Upper lobe of left lung (tissue), 6 donors: ENCODE measurements at places on chromosomes 16 and 17.

GRCh38 chr16:11405331-11406176, 60.3 kb downstream of the RMI2 start:
- no peak for DNase-seq
- H3K27ac ChIP-seq = no peak overlapping the region
- no peaks in the 10 kb centered on the region for H3K27me3 ChIP-seq
- H3K36me3 ChIP-seq = no peaks in the 10 kb centered on the region

GRCh38 chr16:89723279-89724250, 2.2 kb downstream of the ZNF276 start:
- DNase-seq = peak; percentile 79
- peaks cover 49% of the 10 kb centered on the region for H3K36me3 ChIP-seq
- H3K4me3 ChIP-seq = peak overlapping the region; percentile 96
- H3K27me3 ChIP-seq = peaks cover 8% of the 10 kb centered on the region
- H3K27ac ChIP-seq = peak overlapping the region; percentile 97

GRCh38 chr16:79792664-79793351, 192.3 kb upstream of the MAF start:
- no peak overlapping the region for H3K4me3 ChIP-seq
- no peaks in the 10 kb centered on the region for H3K36me3 ChIP-seq
- H3K4me1 ChIP-seq = no peaks in the 10 kb centered on the region
- DNase-seq = no peak

DNA sequence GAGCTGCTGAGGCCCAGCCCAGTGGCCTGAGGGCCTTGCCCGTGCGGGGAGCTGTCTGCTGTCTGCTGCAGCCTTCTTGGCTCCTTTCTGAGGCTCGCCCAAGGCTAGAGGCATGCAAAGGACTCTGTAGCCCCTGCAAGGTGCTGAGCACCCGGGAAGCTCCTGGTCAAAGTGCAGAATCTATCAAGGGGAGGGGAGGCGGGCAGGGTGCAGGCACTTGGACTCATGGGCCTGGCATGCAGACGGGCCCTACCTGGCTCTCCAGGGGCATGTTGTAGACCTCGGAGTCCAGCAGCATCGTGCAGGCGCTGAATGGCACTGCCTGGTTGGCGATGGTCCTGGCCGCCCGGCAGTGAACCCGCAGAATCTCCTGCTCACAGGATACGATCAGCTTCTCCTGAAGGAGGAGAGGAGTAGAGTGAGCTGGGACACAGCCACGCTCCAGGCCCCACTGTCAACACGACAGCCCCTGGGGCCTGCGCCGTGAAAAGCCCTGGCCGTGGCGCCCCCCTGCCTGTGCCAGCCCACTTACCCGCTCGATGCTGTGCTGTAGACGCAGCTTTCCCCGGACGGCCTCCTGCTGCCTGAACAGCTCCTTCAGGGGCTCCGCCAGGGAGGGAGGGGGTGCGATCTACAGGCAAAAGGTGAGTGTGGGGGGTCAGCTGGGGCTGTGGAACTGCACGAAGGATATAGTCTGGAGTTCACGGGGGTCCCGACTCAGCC, 57.2 kb downstream of the ZNF778 start:
- no peak for DNase-seq
- H3K4me3 ChIP-seq = no peak overlapping the region
- peaks cover 24% of the 10 kb centered on the region for H3K36me3 ChIP-seq
- H3K27ac ChIP-seq = no peak overlapping the region
- H3K27me3 ChIP-seq = no peaks in the 10 kb centered on the region

GRCh38 chr16:53087101-53087500, 32.3 kb downstream of the CHD9 start:
- no peaks in the 10 kb centered on the region for H3K27me3 ChIP-seq
- peak; percentile 59 for DNase-seq
- no peaks in the 10 kb centered on the region for H3K36me3 ChIP-seq
- no peak overlapping the region for H3K4me3 ChIP-seq

GRCh38 chr16:48613061-48613957, 3.3 kb upstream of the N4BP1 start:
- H3K27me3 ChIP-seq = no peaks in the 10 kb centered on the region
- H3K4me3 ChIP-seq = no peak overlapping the region
- no peak for DNase-seq
- H3K4me1 ChIP-seq = peaks cover 47% of the 10 kb centered on the region
- H3K27ac ChIP-seq = peak overlapping the region; percentile 88

DNA sequence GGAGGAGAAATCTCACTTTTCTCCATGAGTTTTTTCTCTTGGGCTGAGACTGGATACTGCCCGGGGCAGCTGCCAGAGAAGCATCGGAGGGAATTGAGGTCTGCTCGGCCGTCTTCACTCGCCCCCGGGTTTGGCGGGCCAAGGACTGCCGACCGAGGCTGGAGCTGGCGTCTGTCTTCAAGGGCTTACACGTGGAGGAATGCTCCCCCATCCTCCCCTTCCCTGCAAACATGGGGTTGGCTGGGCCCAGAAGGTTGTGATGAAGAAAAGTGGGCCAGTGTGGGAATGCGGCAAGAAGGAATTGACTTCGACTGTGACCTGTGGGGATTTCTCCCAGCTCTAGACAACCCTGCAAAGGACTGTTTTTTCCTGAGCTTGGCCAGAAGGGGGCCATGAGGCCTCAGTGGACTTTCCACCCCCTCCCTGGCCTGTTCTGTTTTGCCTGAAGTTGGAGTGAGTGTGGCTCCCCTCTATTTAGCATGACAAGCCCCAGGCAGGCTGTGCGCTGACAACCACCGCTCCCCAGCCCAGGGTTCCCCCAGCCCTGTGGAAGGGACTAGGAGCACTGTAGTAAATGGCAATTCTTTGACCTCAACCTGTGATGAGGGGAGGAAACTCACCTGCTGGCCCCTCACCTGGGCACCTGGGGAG, 19.1 kb downstream of the NGFR start:
- peak overlapping the region; percentile 78 for H3K27ac ChIP-seq
- H3K27me3 ChIP-seq = no peaks in the 10 kb centered on the region
- DNase-seq = peak; percentile 75
- H3K4me1 ChIP-seq = peaks cover 17% of the 10 kb centered on the region
- H3K4me3 ChIP-seq = no peak overlapping the region

- H3K4me1 ChIP-seq = no peaks in the 10 kb centered on the region
- H3K27me3 ChIP-seq = no peaks in the 10 kb centered on the region
Measured at GRCh38 chr17:80698297-80698696, 153.7 kb downstream of the RPTOR start.

DNA sequence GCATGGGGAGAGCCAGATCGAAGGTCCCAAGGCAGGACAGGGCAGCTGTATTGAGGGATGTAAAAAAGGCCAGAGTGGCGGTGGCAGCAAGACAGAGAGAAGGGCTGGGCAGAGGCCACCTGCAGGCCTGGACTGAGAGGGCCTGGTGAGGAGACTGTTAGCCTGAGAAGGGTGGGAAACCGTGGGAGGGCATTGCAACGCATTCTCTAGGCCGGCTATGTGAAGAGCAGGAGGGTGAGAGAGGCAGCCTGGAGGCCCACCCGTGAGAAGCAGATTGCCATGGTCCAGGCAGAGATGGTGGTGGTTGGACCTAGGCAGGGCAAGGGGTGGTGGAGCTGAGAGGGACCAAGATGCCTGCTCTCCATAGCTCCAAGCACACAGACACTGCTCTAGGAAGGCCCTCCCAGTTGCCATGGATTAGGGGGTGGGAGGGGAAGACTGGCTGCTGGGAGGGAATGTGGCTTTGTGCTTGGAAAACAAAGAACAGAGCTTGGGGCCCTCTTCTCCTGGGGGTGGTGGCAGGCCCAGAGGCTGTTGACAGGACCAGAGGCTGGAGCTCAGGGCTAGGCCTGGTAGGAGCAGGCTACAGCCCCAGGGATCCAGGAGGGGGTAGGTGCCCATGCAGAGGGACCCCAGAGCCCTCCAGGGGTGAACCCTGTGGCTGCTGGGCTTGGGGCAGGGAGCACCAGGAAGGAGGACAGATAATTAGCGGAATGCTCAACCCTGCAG, 12.4 kb upstream of the TCAP start:
- peaks cover 43% of the 10 kb centered on the region for H3K4me1 ChIP-seq
- peak overlapping the region; percentile 78 for H3K27ac ChIP-seq
- H3K4me3 ChIP-seq = no peak overlapping the region
- H3K27me3 ChIP-seq = no peaks in the 10 kb centered on the region

DNA sequence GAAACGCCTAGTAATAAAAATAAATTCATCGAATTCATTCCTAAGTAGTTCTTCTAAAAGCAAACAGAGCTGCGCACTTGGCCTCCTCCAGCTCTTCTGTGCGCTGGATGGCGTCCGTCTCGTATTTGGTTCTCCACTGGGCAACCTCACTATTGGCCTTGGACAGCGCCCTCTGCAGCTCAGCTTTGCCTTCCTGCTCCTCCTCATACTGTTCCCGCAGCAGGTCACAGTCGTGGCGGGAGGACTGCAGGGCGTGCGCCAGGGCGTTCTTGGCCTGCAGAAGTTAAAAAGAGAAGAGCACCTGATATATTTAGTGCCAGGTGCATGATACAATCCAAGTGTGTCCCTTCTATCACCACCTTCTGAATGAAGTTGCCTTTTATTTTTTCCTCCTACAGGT, 21.8 kb downstream of the MYH3 start:
- no peak overlapping the region for H3K27ac ChIP-seq
- no peaks in the 10 kb centered on the region for H3K27me3 ChIP-seq
- no peak for DNase-seq
